Activated effector memory CD4-positive, alpha-beta T cell treated with anti-CD3 and anti-CD28 coated beads, Interleukin-2, amount 50 U/mL, for 16 hours (primary cell): ENCODE measurements at places on chromosomes 1 and 21.
A peak's percentile ranks its signal among the peaks of the same experiment; 100 is the strongest.

DNA sequence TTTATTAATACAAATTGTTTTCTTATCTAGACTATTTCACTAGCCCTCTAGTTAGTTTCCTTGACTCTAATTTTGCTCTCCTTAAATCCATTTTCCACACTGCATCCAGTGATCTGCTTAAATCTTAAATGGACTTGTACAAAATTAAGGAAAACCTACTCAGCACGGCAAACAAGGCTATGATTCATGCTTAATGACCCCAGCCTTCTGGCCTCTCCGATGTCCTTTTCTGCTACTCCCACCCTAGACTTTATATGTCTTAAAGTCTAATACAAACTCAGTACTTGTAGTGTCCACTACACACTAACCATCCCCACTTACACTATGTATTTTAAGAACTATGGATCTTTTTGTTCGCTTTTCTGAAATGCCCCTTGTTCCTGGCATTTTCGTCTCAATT, 2.2 kb downstream of the TMED5 start:
- DNase-seq = no peak

- no peak for DNase-seq
Measured at GRCh38 chr1:230215529-230215928, 148.5 kb downstream of the GALNT2 start.

- peak; percentile 74 for DNase-seq
Measured at GRCh38 chr1:23799570-23800399, 769 bp downstream of the GALE start.

DNA sequence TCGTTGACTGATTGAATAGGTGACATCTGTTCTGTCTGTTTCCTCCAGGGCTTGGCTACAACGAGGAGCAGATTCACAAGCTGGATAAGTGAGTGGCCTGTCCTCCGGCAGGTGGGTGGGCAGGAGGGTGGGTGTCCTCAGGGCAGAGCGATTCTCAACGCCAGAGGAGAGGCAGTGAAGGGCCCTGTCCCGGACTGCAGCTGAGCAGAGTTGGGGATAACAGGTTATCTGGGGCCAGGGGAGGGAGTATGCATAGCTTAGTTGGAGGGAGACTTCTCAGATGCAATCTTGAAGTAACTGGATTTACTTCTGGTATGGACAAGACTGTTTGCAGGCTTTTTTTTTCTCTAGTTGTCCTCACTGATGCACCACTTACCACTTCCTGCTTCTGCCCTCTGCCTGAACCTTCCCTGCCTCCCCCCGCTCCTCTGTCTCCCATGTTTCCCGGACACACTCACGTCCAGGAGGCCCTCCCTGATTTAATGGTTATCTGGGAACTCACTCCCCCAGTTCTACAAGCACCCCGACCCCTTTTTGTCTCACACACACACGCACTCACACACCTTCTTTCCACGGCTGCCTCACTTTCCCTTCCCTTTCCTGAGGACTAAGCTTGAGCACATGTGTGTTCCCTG, 16.4 kb upstream of the RASSF5 start:
- no peak for DNase-seq

DNA sequence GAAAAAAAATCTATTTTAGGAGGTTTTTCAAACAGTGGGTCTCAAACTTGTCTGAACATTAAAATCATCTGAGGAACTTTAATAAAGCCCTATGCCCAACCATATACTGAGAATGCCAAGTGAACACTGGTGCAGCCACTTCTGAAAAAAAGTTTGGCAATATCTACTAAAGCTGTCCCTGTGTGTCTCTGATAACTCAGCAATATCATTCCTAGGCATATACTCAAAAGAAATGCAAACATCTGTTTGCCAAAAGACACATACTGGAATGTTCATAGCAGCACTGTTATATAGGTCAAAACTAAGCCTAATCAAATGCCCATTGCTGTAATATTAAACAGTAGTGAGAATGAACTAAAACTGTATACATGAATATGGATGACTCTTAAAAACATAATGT, 74.2 kb upstream of the RGS4 start:
- DNase-seq = no peak

DNA sequence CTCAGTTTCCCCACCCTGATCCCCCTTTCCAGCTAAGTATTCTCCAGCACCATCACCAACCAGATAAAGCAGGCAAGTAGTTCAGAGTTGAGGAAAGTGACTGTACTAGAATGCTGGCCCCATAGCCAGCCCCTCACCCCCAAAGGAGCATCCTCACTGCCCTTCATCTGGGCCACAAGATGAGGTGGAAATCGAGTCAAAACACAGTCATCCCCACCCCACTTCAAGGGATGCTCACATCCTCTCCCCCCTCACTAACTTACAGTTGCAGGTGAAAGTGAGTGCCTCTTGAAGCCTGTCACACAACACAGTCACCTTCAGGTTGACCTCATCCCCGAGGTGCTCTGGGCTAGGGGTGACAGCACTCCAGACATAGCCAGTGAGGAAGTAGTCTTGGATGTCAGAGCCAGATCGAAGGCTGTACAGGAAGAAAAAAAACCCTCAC, 30.4 kb downstream of the PIK3C2B start:
- DNase-seq = no peak

DNA sequence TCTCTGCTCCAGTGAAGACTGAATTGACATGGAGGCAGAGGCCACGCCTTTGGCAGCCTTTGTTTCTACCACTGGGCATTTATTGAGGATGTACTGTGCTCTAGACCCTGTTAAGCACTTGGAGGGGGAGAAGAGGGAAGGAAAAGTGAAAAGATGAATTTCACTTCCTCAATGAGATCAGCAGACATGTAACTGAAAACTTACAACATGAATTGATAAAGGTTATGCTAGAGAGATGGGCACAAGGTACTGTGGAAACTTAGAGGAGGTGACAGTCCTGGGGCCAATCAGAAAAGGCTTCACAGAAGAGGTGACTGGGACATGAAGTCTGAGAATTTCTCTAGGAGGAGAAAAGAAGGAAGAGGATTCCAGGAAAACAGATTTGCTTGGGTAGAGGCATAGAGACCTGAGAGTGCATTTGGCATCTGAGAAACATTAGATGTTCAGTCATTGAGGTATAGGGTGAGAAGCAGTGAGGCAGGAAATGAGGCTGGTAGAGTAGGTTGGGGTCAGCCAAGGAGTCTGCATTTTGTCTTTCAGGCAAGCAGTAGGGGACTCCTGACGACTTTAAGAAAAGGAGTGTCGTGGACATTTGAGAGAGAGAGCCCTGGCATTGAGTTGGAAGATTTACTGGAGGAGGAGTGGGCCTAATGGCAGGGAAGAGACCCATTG, 113.0 kb downstream of the SYT2 start:
- DNase-seq = no peak

DNA sequence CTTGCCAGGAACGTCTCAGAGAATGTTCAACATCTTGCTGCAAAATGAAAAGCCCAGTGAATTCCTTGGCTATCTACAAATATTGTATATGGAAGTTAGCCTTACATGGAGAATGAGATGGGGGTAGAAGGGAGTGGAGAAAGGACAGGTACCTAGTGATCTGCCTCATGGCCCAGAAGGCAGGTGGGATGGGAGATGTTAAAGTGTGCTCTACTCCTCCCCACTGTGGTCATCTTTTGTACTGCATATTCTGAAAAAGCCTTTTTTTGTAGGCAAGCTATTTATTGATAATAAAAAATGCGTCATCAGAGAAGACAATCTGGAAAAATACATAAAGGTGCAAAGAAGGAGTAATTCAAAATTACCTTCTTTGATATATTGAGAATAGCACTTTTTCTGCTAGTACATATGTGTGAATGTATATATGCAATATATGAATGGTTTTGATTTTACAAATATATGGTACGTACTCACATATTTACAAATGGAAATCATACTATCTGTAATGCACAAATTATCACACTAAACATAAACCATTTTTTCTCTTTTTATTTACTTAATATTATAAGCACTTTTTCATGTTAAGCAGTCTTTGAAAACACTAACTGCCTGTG, 19.1 kb upstream of the SLC5A9 start:
- no peak for DNase-seq

GRCh38 chr1:168235937-168236336, 10.1 kb downstream of the SFT2D2 start:
- no peak for DNase-seq

- DNase-seq = peak; percentile 67
Measured at GRCh38 chr1:24481843-24482610, 20.6 kb upstream of the RCAN3 start.

DNA sequence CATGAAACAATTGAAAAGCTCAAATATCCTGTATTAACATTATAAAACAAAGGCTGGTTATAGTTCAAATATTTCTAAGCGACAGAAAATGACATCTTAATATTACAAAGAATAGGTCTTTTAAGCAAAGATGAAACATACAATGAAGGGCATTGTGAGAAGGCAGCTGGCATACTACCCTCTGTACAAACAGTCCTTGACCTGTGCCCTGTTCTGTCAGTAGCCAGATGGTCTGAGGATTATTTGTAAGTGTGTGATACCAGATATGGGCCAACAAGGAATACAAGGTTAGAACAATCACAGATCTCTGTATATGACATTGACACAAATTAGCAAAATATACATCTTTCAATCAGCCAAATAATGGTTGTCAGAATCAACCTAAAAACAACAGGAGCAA, 1350.4 kb downstream of the AMY1C start:
- DNase-seq = no peak

- DNase-seq = no peak
Measured at GRCh38 chr1:161206411-161207140, 4.4 kb downstream of the NDUFS2 start.

GRCh38 chr1:203381151-203381751, 30.3 kb upstream of the FMOD start:
- no peak for DNase-seq

DNA sequence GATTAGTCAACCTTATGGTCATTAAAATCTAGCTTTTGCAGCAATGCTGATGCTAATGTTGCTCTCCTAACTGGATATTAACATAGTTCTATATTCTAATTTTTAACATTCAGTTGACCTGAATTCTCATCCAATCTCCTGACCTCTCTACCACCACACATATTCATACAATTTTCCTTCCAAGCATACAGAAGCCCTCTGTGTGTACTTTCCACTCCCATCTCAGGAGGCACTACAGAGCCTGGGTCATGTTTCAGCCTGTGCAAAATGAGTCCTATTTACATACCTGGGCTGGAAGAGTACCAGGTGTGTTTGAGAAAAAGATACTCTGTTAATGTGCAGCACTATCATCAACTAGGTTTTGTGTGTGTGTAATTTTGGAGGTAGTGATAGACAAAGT, 486.3 kb downstream of the NEGR1 start:
- no peak for DNase-seq

GRCh38 chr1:153763365-153764225, 11.6 kb upstream of the SLC27A3 start:
- no peak for DNase-seq

GRCh38 chr1:115266729-115267421, 71.2 kb downstream of the NGF start:
- no peak for DNase-seq

DNA sequence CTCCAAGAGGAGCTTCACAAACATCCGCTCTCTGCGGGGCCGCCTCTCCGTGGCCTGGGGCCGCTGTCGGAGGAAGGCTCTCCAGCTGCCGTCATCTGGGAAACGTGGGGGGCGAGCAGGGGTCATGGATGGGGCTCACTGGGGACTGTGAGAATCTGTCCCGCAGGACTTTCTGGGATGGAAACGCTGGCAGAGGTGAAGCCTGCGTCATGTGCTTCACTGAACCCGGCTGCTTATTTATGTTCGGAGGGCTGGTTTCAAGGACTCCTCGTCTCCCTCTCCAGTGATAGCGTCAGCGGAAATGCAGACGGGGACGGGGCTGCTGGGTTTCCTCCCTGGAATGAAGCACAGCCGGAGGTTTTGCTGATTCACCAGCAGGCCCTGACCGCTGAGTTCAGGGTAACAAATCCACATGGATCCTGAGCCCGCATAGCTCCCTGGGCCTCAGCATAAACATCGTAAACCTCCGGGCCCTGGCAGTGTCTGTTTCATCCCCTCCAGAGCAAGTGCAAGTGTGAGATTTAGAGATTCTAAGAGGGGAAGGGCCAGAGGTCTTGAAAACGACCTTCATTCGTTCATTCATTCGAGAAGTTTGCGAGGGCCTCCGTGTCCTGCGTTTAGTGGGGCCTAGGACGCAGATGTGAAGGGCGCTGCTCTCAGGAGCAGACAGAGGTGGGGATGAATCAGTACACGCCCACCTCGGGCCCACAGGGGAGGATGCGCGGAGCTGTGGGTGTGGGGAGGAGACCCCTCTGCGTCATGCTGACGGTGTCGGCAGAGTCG, 7.0 kb upstream of the POFUT2 start:
- DNase-seq = peak; percentile 50

DNA sequence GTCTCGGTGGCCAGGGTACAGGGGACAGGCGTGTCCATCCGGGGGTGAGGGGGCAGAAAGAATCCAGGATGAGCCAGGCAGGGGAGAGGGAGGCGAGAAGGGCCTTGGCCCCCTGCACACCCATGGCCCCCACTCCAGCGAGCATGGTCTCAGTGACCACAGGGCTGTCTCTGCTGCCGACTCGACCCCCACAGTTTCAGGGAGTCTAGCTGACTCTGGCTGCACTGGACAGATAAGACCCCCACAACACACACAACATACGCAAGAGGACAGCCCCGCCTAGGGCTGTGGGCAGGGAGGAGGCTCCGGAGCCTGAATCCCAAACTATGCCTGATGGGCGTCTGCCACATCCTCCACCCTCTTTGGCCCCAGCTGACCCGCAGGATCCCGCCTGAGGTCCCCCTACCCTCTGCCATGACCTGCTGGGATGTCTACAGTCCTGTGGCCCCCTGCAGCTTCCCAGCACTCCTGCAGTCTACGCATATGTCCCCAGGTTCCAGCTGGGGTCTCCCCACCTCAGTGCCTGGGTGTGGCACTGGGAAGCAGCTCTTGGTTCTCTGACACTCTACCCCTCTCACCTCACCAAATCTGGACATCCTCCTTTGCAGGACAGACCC, 22.0 kb downstream of the WNT9A start:
- DNase-seq = no peak

GRCh38 chr1:58844176-58844575, 60.3 kb upstream of the JUN start:
- no peak for DNase-seq

DNA sequence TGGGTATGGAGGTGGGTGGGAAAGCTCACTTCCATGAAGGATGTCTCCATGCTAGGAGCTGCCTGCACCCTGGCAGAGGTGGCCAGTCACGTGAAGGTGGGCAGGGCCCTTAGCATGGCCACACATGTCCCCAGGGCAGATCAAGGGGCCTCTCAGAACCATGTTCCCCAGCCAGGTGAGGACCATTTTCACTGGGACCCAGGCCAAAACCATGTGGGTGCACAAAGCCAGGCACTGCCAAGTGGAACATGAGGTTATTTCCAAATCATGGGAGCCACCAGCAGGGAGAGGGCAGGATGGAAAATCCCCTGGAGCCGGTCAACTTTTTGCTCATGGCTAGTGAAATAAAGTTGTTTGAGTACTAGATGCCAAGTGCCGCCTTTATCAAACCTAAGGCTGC, 9.7 kb downstream of the ZNF692 start:
- DNase-seq = no peak

- no peak for DNase-seq
Measured at GRCh38 chr1:224736619-224737352, 120.7 kb downstream of the CNIH3 start.

DNA sequence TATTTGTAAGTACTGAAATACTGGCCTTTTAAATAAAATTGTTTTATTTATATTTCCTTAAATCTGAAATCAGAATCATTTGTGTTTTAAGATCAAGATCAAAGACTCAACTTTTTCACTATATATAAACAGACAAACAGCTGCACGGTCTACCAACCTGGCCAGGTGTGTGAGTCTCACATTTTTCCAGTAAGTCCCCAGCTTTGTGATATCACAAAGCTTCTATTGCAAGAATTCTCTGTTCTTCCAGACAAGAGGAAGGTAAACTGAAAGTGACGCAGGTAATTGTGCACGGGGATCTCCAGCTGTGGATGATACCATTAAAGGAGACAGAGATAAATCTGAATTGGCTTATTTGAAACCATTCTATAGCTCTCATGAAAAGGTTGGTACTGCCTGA, 41.2 kb upstream of the CYP2J2 start:
- no peak for DNase-seq
